ENCODE measurements at places on chromosomes 11 and 22.

DNA sequence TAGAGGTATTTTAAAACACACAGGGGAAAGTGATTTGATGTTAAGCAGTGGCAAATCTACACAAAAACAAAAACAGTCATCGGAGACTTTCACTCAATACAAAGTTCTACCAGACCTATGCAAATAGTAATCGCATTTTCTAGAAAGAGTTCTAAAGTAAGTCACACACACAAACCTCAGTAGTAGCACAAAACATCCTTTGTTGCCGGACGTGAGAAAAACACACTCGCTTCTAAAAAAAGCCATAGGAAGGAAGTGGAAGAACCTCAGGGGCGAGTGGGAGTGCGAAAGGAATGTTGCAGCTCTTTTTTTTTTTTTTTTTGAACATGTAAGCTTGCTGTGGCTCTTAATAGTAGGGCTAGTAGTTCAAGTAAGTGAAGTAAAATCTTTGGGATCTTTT, 88.9 kb downstream of the MAML2 start:
- no peaks in the 10 kb centered on the region for H3K27me3 ChIP-seq
- no peaks in the 10 kb centered on the region for H3K36me3 ChIP-seq
- H3K27ac ChIP-seq: peak overlapping the region; percentile 48

GRCh38 chr11:2891326-2892214, 6.0 kb upstream of the CDKN1C start:
- no peaks in the 10 kb centered on the region for H3K27me3 ChIP-seq
- peaks cover 33% of the 10 kb centered on the region for H3K4me1 ChIP-seq
- no peaks in the 10 kb centered on the region for H3K36me3 ChIP-seq
- peak overlapping the region; percentile 82 for H3K27ac ChIP-seq
- H3K4me3 ChIP-seq: peak overlapping the region; percentile 43
- no peak for DNase-seq

DNA sequence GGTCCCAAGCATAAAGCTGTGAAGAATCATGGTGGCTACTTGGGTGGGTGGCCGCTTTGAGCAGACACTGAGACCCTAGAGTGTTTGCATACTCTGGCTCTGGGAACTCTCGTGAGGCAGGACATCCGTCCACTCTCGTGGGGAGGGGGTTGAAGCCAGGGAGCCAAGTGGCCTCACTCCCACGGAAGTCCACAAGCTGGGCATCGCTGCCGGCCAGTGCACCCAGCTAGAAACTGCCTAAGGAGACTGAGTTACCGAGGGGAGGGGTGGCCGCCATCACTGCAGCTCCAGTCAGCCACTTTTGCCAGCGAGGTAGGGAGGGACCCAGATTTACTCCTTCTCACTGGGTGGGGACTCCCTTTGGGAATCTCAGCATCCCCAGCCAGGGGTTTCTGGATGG, 20.5 kb downstream of the MRGPRX2 start:
- H3K4me1 ChIP-seq: no peaks in the 10 kb centered on the region
- no peaks in the 10 kb centered on the region for H3K36me3 ChIP-seq
- H3K4me3 ChIP-seq: no peak overlapping the region
- H3K27ac ChIP-seq: no peak overlapping the region
- no peak for DNase-seq

DNA sequence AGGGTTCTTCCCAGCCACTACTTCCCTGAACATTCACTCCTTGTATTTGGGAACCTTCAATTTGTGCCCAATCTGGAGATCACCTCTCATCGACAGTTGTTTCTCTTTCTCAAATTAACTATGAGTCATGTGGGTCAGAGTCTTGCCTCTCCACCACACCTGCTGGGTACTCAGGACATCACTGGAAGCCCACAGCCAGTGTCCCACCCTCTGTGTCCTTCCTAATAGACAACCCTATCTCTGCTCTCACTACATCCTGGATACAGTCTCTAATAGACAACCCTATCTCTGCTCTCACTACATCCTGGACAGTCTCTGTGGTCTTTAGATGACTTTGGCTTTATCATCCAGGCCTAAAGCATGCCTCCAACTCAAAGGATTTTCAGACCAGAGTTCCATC, 70.1 kb downstream of the ARL14EP start:
- DNase-seq: no peak
- H3K36me3 ChIP-seq: no peaks in the 10 kb centered on the region
- no peaks in the 10 kb centered on the region for H3K27me3 ChIP-seq
- H3K4me1 ChIP-seq: peaks cover 8% of the 10 kb centered on the region

DNA sequence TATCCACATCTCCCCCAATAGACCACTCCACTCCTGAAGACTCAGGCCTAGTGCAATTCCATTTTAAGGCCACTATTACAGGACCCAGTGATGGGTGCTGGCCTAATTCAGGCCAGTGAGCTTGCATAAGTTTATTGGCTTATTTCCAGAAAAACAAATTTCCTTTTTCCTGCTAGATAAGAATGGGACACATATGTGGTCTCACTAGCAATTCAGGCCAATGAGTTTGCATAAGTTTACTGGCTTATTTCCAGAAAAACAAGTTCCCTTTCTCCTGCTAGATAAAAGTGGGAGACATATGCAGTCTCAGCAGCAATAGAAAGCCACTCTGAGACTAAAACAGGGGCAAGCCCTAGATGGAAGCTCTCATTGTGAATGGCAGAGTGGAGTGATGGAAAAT, 22.4 kb downstream of the ADM start:
- no peak overlapping the region for H3K4me3 ChIP-seq
- H3K27ac ChIP-seq: peak overlapping the region; percentile 59
- peaks cover 34% of the 10 kb centered on the region for H3K4me1 ChIP-seq
- H3K36me3 ChIP-seq: no peaks in the 10 kb centered on the region
- H3K27me3 ChIP-seq: no peaks in the 10 kb centered on the region

DNA sequence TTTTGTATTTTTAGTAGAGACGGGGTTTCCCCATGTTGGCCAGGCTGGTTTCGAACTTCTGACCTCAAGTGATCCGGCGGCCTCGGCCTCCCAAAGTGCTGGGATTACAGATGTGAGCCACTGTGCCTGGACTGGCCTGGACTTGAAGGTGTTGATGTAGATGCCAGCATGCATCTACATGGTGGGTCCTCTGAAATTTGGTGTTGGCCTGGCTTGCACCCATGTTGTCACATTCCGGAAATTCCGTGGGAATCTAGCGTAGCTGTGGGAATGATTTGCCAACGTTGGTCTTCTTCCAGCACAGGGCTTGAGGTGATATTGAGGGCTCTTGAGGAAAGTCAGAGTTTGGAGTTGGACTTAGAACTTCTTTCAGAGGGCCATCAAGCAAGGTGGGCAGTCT, 6.5 kb downstream of the PACS1 start:
- no peak overlapping the region for H3K4me3 ChIP-seq
- no peaks in the 10 kb centered on the region for H3K27me3 ChIP-seq
- no peak for DNase-seq
- peaks cover 46% of the 10 kb centered on the region for H3K4me1 ChIP-seq
- H3K27ac ChIP-seq: no peak overlapping the region

DNA sequence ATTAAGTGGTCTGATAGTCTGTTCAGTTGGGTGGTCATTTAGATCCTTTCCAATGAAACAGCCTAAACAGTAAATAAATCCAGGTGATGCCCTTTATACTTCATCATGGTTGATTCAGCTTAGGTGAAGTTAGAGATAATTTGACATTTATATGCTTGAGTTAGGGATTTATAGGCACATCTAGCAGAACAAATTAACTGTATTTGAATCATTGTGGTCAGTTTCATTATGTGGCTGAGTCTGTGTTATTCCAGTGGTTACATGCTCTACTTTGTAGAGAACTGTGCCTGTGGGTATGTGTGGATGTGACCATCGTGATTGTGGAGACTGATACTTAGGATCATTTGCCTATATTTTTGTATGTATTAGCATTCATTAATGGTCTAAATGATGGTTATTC, 194.6 kb downstream of the DDX10 start:
- H3K36me3 ChIP-seq: no peaks in the 10 kb centered on the region
- no peak for DNase-seq
- no peak overlapping the region for H3K27ac ChIP-seq
- H3K4me3 ChIP-seq: no peak overlapping the region
- no peaks in the 10 kb centered on the region for H3K27me3 ChIP-seq

DNA sequence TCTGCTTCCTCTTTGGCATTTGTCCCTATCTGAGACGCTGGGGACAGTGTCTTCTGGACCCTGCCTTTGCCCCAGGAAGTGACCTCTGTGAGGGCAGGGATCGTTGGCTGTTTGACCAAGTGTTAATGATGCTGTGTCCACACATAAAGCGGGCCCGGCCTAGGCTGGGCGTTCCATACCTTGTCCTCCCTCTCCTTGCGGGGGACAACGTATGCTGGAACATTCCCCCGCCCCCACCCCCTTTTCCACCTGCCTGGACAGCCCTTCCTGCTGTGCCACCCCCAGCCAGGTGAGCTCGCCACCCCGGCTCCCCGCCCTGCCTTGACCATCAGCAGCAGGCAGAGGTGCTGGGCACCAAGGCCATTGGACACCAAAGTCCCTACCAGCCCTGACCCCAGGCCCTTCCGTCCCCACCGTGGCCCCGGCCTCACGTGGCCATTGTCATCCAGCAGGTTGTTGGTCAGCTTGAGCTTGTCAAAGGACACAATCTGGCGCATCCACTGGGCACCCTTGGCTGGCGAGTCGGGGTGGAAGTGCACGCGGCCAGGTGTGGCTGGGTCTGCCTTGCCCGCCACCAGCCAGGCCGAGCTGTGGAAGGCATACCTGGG, 4.1 kb upstream of the NUDT8 start:
- H3K27me3 ChIP-seq: no peaks in the 10 kb centered on the region
- H3K36me3 ChIP-seq: no peaks in the 10 kb centered on the region
- H3K4me1 ChIP-seq: peaks cover 16% of the 10 kb centered on the region
- H3K4me3 ChIP-seq: no peak overlapping the region

DNA sequence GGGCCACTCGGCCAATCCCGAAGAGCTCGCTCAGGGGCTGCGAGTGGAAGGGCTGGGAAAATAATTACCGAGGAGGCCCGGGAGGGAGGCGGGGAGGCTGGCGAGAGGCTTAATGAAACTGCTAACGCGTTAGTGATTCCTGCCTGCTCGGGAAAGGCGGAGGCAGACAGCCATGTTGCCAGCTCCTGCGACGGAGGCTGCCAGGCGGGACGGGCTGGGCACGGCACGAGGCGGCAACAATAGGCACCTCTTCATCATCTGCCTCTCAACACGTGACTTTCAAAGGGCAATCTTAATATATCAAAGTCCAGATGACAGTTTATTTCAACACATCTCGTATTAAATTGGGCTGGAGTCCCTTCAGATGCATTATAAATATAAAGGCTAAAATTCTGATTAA, 68.0 kb upstream of the TCF20 start:
- no peaks in the 10 kb centered on the region for H3K27me3 ChIP-seq
- H3K4me3 ChIP-seq: no peak overlapping the region
- no peak overlapping the region for H3K27ac ChIP-seq
- DNase-seq: no peak
- H3K36me3 ChIP-seq: no peaks in the 10 kb centered on the region

DNA sequence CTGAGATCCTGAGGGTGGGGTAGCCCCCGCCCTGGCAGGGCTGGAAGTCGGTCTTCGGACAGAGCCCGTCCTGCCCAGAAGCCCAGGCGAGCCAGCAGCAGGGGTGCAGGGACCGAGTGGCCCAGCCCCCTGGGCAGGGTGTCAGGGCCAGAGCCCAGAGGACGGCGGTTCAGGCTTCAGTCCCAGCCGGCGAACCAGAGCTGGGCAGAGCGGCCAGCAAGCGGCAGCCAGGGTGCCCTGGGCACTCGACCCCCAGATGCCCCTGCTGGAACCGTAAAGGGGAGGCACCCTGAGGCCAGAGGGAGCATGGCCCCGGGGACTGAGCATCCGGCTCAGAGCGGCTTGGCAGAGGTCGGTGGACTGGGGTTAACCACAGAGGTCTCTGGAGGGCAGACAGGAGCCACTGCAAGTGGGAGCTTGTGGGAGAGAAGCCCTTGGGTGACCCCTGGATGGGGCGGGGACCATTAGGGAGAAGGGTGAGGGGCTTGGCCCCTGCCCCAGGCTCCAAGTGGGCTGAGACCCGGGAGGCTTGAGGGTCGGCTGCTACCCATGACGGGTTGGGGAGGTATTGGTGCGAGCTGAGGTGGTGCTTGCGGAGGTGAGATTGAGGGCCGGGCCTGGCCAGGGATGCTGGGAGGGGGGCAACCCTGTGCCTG, 15.9 kb downstream of the LSP1 start:
- peaks cover 96% of the 10 kb centered on the region for H3K4me1 ChIP-seq
- H3K27ac ChIP-seq: peak overlapping the region; percentile 96
- H3K27me3 ChIP-seq: no peaks in the 10 kb centered on the region
- DNase-seq: no peak
- peak overlapping the region; percentile 50 for H3K4me3 ChIP-seq
- H3K36me3 ChIP-seq: no peaks in the 10 kb centered on the region

DNA sequence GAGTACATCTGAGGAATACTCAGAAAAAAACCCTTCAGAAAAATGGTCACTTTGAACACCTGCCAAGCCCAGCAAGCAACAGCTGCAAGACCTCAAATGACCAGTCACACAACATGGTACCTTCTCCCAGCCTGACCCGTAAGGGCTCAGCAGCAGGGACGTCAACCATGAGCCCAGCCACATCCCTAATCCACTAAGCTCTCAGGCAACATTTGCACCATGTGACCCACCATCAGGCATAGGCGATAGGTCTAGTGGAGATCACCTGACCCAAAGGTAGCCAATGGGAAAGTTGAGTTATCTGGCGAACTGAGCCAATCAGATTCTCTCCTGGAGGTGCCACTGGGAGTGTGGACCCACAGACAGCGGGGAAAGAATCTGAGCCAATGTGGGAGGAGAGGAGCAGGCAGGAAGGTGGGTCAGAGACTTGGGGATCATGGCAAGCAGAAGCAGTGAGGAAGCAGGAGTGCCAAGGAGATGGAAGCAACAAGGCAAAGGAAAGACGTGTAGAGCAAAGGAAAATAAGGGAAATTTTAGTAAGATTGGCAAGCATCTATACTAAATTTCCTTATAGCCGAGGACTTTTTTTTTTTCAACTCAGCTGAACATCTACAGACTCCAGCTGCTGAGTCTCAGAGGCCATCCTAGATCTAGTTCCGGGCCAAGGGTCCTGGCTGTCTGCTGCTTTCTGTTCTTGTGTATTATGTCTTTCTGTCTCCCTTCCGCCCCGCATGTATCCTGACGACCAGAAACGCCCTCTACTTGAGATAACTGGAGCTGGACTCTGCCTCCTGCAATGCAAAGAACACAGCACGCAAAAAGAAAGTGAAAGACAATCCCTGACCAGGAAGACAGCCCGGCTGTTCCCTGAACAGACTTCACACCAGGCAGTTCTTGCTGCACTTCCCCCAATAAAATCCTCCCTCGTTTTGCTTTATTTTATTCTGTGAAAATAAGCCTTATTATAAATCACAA, 11.0 kb upstream of the PLAAT2 start:
- no peak for DNase-seq
- H3K27me3 ChIP-seq: no peaks in the 10 kb centered on the region
- peaks cover 21% of the 10 kb centered on the region for H3K4me1 ChIP-seq
- peak overlapping the region; percentile 64 for H3K27ac ChIP-seq
- H3K36me3 ChIP-seq: no peaks in the 10 kb centered on the region

- H3K4me1 ChIP-seq: no peaks in the 10 kb centered on the region
- DNase-seq: no peak
- no peak overlapping the region for H3K27ac ChIP-seq
- H3K27me3 ChIP-seq: no peaks in the 10 kb centered on the region
- H3K36me3 ChIP-seq: no peaks in the 10 kb centered on the region
Observed at GRCh38 chr22:19242699-19243098, 48.8 kb downstream of the CLTCL1 start.

- H3K36me3 ChIP-seq: peaks cover 57% of the 10 kb centered on the region
- no peaks in the 10 kb centered on the region for H3K4me1 ChIP-seq
- H3K4me3 ChIP-seq: no peak overlapping the region
- H3K27ac ChIP-seq: no peak overlapping the region
Observed at GRCh38 chr22:26461188-26461810, 22.3 kb downstream of the HPS4 start.

- no peaks in the 10 kb centered on the region for H3K36me3 ChIP-seq
- DNase-seq: no peak
- no peak overlapping the region for H3K4me3 ChIP-seq
- H3K4me1 ChIP-seq: peaks cover 6% of the 10 kb centered on the region
- no peak overlapping the region for H3K27ac ChIP-seq
Observed at GRCh38 chr11:110377434-110377833, 52.3 kb upstream of the FDX1 start.

All from vagina (tissue), 2 donors.